ENCODE measurements at places on chromosomes 7 and 10.

DNA sequence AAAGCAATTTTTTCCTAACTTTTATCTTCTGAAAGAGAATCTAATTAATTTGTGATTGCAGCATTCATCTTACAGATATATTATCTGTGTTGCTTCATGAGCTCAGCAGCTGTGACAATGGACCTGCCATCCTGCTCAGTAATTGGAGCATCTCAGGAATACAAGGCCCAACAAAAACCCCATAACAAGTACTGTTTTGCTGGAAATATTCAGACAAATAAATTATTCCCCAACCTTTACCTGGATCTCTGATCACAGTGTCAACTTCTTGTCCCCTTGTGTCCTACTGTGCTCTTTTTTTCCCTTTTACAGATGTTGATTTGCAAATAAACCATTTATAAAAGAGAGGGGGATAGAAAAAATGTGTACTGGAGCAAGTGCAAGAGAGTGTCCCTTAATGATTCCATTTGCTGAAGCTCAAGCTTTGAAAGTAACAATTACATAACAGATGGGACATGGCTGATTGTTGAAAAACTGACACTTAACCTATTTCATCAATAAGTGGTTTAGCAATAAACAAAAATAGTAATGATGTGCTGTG, 1063.4 kb upstream of the GHITM start:
- no peak for DNase-seq

- DNase-seq = no peak
Observed at GRCh38 chr10:124477614-124478363, 16.2 kb downstream of the LHPP start.

DNA sequence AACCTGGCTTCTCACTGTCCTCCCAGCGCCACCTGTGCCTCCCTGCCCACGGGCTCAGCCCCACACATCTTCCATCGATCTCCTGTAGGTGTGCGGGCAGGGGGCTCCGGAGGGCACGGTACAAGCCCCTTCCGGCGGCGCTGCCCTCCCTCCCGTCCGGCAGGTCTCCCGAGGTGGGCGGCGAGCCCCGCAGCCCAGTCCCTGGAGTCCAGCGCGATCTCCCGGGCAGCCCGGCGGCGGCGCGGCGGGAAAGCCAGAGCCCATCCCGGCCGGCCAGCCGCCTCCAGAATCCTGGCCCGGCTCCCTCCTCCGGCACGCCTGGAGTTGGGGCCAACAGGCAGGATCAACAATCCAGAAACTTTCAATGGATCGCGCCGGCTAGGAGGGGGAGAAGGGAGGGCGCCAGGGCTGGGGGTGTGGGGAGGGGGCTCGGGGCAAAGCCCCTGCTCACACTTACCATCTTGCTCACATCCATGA, 100.1 kb downstream of the HIP1 start:
- no peak for DNase-seq

- DNase-seq = no peak
Observed at GRCh38 chr10:73806176-73806950, 5.0 kb downstream of the NDST2 start.

GRCh38 chr7:2553831-2554581, 1.3 kb downstream of the BRAT1 start:
- no peak for DNase-seq

DNA sequence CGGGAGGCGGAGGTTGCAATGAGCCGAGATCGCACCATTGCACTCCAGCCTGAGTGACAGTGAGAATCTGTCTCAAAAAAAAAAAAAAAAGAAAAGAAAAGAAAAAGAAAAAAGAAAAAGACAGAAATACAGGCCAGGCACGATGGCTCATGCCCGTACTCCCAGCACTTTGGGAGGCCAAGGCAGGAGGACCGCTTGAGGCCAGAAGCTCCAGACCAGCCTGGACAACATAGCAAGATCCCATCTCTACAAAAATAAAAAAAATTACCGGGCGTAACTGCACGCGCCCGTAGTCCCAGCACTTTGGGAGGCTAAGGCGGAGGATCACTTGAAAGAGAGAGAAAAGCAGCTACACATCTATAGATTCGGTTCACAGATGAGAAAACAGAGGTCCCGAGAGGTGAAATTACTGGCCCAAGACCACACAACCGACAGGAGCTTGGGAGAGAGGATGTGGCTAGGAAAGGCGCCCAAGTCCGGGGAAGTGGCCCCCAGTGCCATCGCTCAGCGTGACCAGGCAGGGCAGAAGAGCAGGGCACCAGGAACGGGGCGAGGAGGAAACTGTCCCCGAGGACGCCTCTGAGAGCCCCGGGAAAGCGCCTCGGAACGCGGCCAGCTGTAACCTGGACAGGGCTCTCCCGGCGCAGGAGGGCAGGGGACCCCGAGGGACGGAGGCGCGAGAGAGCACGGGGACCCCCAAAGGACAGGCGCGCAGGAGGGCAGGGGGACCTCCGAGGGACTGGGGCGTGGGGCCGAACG, 612 bp downstream of the SNX8 start:
- no peak for DNase-seq

- DNase-seq = no peak
Observed at GRCh38 chr10:76700241-76700640, 937.4 kb downstream of the KCNMA1 start.

DNA sequence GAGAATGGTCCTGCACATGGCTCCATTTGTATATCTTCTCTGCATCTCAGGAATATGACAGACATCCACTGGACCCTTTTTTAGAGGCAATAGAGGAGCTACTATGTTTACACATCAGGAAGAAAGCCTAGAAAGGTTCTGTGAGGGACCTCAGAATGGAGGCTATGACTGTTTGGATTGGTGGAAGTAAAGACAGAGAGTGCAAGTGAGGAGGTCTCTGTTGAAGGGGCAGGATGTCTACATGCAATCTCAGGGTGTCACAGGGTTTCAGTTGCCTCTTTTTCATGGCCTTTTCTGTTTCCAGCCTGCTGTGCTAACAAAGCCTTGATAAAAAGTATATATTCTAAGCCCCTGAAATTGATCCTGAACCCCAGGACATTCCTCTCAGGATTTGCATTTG, 9.7 kb upstream of the GIMAP6 start:
- DNase-seq = no peak

- no peak for DNase-seq
Observed at GRCh38 chr10:131311661-131312477, at the start of gene TCERG1L. Gene TCERG1L, minus strand, starts transcription at chr10:131311721. Its CDS starts 86 bp downstream, at chr10:131311635.

GRCh38 chr10:79298403-79299244, 48.6 kb upstream of the PPIF start:
- no peak for DNase-seq

DNA sequence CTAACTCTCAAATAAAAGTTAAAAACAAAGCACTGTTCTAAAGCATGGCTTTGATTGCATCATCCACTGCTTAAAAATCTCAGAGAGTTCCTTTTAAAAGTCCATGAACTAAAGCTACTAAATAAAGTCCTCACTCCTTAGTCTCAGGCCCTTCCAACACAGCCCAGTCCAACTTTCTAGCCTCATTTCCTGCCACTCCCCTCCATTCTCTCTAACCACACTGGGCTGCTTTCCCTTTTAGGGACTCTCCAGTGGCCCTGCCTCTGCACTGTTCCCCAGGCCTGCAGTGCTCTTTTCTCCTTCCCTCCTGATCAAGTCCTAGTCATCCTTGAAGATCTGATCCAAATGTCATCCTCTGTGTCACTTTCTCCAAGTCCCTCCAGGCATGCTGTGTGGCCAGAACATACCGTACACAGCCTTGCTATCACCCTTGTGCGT, 56.9 kb upstream of the PPP1R3C start:
- DNase-seq = no peak

- DNase-seq = no peak
Observed at GRCh38 chr10:18397906-18398305, 253.5 kb downstream of the NSUN6 start.

GRCh38 chr7:133061357-133061756, 20.5 kb downstream of the CHCHD3 start:
- no peak for DNase-seq

- DNase-seq = no peak
Observed at GRCh38 chr10:31700181-31700611, 228.4 kb downstream of the ARHGAP12 start.

GRCh38 chr7:115505136-115505535, 525.4 kb downstream of the TFEC start:
- DNase-seq = no peak

DNA sequence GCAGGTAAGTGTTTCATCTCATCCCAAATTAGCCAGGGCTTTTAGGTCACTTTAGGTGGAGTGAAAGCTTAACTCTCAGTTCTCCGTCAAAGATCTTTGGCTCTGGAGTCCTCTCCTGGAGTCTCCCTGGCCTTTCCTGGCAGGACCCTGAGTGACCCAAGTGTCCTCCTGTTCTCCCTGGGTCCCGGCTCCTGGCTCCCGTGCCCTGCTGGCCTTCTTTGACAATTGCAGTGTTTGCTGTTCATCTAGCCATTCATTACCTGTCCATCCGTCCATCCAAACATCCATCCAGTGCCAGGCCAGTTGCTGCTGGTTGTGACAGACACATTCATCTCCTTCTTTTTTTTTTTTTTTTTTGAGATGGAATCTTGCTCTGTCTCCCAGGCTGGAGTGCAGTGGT, 6.2 kb upstream of the TPST1 start:
- no peak for DNase-seq
